ENCODE measurements at places on chromosomes 16 and 17.

- no peak for DNase-seq
Observed at GRCh38 chr17:58324409-58325288, 3.9 kb downstream of the TSPOAP1 start.

- DNase-seq: no peak
Observed at GRCh38 chr17:72342061-72342460, 221.2 kb downstream of the SOX9 start.

- no peak for DNase-seq
Observed at GRCh38 chr16:80038566-80038965, 438.0 kb upstream of the MAF start.

- DNase-seq: no peak
Observed at GRCh38 chr17:72307836-72308235, 187.0 kb downstream of the SOX9 start.

GRCh38 chr17:81859906-81860755 is at the start of gene P4HB:
Gene P4HB, minus strand, starts transcription at chr17:81860535. Its CDS starts 64 bp downstream, at chr17:81860471.
- DNase-seq: no peak

Measured in AG04450 (cell line).